NCI-H1417 treated with DMSO at 0.1 percent for 48 hours (cell line): ENCODE measurements at places on chromosomes 1 and 21.

GRCh38 chr1:84840346-84840745 lies 52.7 kb downstream of the LPAR3 start:
- no peak for DNase-seq

DNA sequence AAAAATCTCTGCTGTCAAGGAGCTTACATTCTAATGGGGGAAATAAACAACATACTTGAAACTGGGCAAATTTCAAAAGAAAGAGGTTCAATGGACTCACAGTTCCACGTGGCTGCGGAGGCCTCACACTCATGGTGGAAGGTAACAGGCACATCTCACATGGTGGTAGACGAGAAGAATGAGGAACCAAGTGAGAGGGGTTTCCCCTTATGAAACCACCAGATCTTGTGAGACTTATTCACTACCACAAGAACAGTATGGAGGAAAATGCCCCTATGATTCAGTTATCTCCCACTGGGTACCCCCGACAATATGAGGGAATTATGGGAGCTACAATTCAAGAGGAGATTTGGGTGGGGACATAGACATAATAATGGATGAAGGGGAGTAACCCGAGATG lies 226.4 kb downstream of the ZP4 start:
- DNase-seq, result no peak

DNA sequence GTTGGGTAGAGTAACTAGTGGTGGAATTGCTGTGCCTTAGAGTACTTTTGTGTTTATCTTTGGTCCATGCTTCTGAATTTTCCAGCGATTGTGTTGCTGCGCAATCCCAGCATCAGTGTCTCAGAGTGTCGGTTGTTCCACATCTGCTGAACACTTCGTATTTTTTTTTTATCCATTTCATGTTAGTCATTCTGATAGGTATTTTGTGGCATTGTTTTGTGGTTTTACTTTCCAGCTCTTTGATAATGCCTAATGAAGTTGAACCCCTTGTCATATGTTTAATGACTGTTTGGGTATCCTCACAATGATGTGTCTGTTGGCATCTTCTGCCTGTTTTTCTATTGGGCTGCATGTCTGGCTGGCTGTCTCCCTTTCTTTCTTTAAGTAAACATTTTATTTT lies 13.6 kb downstream of the TUFT1 start:
- no peak for DNase-seq

DNA sequence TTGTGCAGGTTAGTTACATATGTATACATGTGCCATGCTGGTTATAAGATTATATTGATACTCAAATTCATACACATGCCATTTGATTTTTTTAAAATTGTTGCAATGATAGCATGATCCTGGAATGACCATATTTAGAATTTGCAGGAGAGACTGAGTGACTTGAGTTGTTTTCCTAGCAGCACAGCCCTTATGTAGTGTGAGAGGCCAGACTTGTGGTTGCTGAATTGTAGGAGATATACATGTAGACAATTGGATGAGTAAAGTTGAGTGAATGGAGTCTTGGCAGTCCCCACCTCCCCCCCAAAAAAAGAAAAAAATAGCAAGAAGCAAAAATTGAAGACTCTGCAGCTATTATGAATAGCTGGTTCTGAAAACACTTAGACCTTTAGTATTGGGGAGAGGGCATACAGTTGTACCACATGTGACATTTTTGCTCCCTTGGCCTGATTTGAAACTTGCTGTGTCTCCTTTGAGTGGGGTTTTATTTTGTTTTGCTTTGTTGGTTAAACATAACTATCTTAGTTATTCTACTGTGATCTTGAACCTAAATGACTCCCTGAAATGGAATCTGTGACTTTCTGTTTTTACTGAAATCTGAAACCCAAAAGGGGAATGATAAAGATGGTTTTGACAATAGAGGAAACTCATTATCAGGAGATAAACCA lies 280.3 kb downstream of the HMCN1 start:
- DNase-seq, result no peak

- no peak for DNase-seq
Measured at GRCh38 chr21:31257265-31257664, 86.8 kb downstream of the TIAM1 start.

DNA sequence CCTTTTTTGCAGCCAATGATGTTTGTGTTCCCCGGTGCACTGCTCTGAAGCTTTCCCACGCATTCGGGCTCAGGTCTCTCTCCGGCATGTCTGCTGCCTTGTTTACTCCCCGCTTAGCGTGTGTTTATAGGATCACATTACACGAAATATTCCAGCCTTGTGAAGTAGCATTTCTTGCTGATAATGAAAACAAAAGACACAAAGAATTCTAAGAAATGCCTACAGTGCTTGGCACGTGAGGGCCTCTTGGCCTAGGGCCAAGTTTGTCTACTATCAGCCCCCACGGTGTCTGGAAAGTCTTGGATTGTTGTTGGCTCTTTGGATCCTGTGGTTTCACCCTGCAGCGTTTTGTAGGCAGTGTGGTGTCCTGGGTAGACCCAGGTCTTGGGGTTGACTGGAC lies 11.2 kb upstream of the GSTM4 start:
- DNase-seq, result no peak

DNA sequence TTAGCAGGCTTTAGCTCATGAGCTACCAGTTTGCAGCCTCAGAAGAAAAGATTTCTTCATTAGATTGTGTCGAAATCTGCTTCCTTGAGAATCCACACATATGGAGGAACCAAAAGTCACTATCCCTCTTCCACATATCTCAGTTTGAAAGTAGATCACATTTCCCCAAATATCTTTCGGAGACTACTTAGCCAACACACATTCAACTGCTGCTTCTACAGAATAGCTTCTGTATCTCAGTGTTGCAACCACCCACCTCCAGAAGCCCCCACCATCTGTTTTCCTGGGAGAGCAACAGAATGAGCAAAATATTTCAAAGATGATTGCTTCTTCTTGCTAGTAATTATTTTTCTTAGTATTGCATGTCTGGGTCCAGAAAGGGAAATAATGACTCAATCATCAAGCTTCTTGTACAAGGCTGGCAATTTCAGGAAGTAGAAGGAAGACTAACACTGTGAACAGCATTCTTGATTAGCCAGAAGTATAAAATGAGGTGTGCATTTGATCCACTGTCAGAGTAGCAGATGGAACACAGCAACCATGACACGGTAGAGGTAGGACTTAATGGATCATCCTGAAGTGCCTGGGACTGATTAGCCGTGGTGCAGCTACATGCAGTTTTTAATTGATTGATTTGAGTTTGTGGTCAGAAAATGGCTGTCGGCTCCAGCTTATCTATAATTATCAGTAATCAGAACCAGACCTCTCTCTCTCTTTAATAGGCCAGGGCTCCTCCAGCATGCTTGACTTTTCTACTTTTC lies 24.9 kb downstream of the ZC3H11B start:
- no peak for DNase-seq

- no peak for DNase-seq
Measured at GRCh38 chr1:109252893-109253802, 3.8 kb downstream of the CELSR2 start.
